ENCODE measurements at places on chromosomes 11 and 22.
A peak's percentile ranks its signal among the peaks of the same experiment; 100 is the strongest.

DNA sequence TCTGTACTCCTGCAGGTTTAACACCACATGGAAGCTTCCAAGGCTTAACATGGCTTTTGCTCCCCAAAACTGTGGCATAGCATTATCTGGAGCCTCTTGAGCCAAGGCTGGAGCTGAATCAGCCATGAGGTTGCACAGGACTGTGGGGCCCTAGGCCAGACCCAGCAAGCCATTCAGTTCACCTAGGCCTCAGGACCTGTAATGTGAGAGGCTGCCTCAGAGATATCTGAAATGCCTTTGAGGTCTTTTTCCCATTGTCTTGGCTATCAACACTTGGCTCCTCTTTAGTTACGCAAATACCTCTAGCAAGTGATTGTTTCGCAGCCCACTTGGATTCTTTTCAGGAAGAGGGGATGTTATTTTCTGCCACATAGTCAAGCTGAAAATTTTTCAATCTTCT lies 72.0 kb downstream of the VPREB1 start:
- no peaks in the 10 kb centered on the region for H3K4me1 ChIP-seq
- no peak overlapping the region for H3K27ac ChIP-seq
- peaks cover 40% of the 10 kb centered on the region for H3K36me3 ChIP-seq

GRCh38 chr22:24894998-24895397 lies 51.5 kb downstream of the LHFPL7 start:
- H3K4me3 ChIP-seq: no peak overlapping the region
- peaks cover 9% of the 10 kb centered on the region for H3K4me1 ChIP-seq
- H3K27me3 ChIP-seq: no peaks in the 10 kb centered on the region
- H3K27ac ChIP-seq: peak overlapping the region; percentile 74
- peak; percentile 79 for DNase-seq

DNA sequence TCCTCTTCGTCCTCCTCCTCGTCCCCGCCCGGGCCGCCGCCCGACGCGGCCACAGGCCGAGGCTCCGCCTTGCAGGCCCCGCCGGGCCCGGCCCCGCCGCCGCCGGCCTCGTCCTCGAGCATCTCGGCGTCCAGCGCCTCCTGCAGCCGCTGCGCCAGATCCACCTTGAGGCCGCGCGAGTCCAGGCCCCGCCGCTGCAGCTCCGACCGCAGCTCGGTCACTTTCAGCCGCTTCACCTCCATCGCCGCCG lies 417 bp downstream of the HNRNPUL2 start:
- no peak for DNase-seq

DNA sequence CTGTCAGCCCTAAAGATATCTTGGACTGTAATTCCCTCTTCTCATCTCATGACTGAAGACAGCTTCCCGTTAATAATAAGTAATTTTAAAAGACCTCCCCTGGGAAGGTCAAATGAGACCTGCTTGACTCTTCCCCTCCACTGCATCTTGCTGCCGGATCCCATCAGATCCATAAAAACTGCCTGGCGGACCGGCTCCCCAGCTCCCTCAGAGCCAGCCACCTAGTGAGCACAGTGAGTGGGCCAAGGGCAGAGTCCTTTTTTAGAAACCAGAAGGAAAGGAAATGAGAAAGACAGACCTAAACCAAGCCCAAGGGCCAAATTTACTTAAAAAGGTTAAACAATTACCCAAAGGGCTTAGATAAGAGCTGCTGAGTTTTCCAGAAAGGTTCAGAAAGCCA lies 595.3 kb downstream of the OPCML start:
- no peak overlapping the region for H3K27ac ChIP-seq
- peaks cover 10% of the 10 kb centered on the region for H3K27me3 ChIP-seq
- no peak overlapping the region for H3K4me3 ChIP-seq
- no peaks in the 10 kb centered on the region for H3K36me3 ChIP-seq

DNA sequence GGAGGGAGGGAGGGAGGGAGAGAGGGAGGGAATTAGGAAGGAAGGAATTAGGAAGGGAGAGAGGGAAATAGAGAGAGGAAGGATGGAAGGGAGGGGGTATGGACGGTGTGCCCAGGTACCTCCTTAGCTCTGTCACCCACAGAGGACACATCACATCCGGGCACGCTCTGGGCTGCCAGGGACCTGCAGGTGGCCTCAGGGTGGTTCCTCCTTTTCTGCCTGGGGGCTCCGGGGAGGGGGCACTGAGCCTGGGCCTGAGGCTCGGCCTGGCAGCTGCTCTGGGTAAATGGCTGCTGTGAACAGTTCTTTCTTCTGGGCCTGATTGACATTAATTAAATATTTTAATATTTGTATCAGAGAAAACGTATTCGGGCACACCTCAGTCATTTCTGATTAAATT lies 733.5 kb downstream of the BRD1 start:
- no peak for DNase-seq
- no peaks in the 10 kb centered on the region for H3K36me3 ChIP-seq
- H3K27me3 ChIP-seq: peaks cover 13% of the 10 kb centered on the region
- H3K4me3 ChIP-seq: no peak overlapping the region
- H3K4me1 ChIP-seq: no peaks in the 10 kb centered on the region
- H3K27ac ChIP-seq: no peak overlapping the region

GRCh38 chr11:78420796-78421209 lies 3.2 kb upstream of the GAB2 start:
- H3K36me3 ChIP-seq: no peaks in the 10 kb centered on the region
- no peaks in the 10 kb centered on the region for H3K27me3 ChIP-seq
- no peak overlapping the region for H3K4me3 ChIP-seq
- DNase-seq: peak; percentile 89
- H3K27ac ChIP-seq: no peak overlapping the region

DNA sequence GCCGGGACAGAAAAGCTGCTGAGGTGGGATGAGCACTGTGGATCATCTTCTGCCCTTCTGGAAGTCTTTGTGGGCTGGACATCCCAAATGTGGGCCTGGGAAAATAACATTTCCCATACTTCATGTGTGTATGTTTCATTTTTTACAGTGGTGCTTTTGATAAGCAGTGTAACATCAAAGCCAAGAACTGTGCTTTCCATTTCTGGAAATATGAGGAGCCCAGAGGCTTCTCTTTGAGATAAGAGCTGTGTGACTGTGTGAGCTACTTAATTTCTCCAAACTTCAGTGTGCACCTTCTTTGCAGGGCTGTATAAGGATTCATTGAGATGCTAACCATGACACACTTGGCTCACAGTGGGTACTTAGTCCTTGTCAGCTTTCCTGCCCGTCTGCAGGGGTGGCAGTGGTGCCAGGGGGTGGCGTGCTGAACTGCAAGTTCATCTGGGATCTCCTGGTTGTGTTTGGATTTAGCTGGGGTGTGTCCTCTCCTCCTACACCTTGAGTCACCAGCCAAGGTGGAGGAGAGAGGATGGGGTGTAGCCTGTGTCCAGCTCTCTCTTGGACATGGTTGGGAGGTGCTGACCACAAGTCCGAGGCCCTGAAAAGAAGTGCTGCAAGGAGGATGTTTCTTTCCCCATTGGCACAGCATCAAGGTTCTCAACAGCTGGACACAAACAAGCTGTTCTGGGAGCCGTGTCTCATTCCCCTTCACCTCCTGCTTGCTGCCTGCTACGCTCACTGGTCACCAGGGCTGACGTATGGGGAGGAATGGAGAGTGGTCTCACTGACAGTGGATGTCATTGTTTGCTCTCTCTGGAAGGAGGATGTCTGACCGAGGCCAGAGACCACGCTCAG lies 139.4 kb downstream of the TEAD1 start:
- no peaks in the 10 kb centered on the region for H3K27me3 ChIP-seq
- no peak overlapping the region for H3K4me3 ChIP-seq
- peaks cover 41% of the 10 kb centered on the region for H3K4me1 ChIP-seq
- DNase-seq: no peak
- no peaks in the 10 kb centered on the region for H3K36me3 ChIP-seq

- H3K27ac ChIP-seq: peak overlapping the region; percentile 69
- peaks cover 27% of the 10 kb centered on the region for H3K4me1 ChIP-seq
- no peak overlapping the region for H3K4me3 ChIP-seq
- H3K27me3 ChIP-seq: no peaks in the 10 kb centered on the region
- H3K36me3 ChIP-seq: peaks cover 20% of the 10 kb centered on the region
- DNase-seq: no peak
Measured at GRCh38 chr11:119029069-119029339, 1.7 kb downstream of the SLC37A4 start.

GRCh38 chr11:49432242-49432848 lies 223.9 kb upstream of the FOLH1 start:
- no peak overlapping the region for H3K27ac ChIP-seq
- no peak overlapping the region for H3K4me3 ChIP-seq
- no peak for DNase-seq
- no peaks in the 10 kb centered on the region for H3K4me1 ChIP-seq

DNA sequence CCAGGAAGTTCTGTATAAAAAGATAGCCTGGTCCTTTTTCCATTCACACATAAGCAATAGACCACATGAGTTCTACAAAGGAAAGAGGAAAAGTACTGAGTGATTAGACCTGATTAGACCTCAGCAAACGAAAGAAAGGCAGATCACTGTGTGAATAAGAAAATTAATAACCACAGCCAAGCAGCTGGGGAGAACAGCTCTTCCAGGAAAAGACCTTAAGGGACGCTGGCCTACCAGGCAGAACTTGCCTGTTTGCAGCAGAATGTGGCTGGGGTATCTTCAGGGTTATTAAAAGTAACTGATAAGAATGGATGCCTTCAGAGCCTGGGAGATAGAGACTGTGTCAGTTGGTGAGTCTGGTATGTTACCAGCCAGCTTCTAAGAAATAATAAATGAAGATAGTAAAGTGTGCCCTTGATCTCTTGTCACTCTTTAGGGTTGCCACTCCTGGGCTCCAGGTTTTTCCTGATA lies 172.9 kb downstream of the DBX1 start:
- DNase-seq: no peak
- no peak overlapping the region for H3K4me3 ChIP-seq
- no peak overlapping the region for H3K27ac ChIP-seq
- H3K36me3 ChIP-seq: no peaks in the 10 kb centered on the region

- peaks cover 60% of the 10 kb centered on the region for H3K36me3 ChIP-seq
- DNase-seq: peak; percentile 46
- H3K4me3 ChIP-seq: no peak overlapping the region
- H3K27me3 ChIP-seq: no peaks in the 10 kb centered on the region
- H3K4me1 ChIP-seq: no peaks in the 10 kb centered on the region
- H3K27ac ChIP-seq: no peak overlapping the region
Measured at GRCh38 chr11:69664901-69665300, 10.3 kb downstream of the LTO1 start.

DNA sequence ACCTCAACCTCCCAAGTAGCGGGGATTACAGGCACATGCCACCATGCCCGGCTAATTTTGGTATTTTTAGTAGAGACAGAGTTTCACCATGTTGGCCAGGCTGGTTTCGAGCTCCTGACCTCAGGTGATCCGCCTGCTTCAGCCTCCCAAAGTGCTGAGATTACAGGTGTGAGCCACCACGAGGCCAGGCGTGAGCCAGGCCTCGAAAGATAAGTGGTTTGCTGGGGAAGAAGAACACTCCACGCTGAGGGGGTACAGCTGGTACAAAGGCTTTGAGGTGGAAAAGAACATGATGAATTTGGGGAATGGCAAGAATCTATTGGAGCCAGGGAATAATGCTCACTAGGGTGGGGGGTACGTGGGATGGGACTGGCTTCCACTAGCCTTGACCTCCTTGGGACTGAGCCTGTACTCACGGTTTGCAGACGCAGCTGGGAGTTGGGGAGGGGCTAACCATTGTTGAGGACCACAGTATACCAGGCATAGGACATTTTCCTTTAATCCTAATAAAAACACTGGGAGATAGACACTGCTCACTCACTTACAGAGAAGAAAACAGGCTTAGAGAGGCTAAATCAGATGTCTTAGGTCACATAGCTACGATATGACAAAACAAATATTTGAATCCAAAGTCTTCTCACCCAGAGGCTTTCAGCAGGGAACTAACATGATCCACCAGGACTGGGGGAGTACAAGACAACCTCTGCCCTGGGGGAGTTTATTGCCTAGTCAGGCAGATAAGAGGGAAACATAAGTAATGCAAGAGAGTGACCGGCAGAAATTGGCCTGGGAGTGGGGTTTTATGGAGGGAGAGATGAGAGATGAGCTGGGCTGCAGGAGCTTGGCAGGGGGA lies 4.9 kb downstream of the SLCO2B1 start:
- H3K27ac ChIP-seq: no peak overlapping the region
- H3K4me1 ChIP-seq: peaks cover 20% of the 10 kb centered on the region
- peaks cover 8% of the 10 kb centered on the region for H3K36me3 ChIP-seq
- no peak for DNase-seq
- no peaks in the 10 kb centered on the region for H3K27me3 ChIP-seq
- H3K4me3 ChIP-seq: no peak overlapping the region

- no peak overlapping the region for H3K27ac ChIP-seq
- H3K27me3 ChIP-seq: no peaks in the 10 kb centered on the region
- no peak for DNase-seq
- no peak overlapping the region for H3K4me3 ChIP-seq
- no peaks in the 10 kb centered on the region for H3K4me1 ChIP-seq
- no peaks in the 10 kb centered on the region for H3K36me3 ChIP-seq
Measured at GRCh38 chr11:45245218-45246045, 40.7 kb downstream of the SYT13 start.

DNA sequence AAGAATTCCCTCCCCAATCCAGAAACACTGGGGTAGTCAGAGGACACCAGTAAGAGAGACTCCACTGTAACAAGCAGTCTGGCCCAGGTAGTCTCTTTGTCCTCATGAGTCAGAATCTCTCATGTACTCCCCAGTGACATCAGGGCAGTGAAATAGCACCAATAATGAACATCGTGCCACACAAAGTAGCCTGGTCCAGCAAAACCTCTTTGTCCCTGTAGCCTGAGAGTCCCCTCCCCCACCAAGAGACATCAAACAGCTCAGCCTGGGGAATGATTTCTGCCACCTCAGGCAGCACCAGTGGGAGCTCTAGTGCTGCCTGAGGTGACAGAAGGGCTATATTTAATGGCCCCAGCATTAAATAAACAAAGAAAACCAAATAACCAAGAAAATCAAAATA lies 88.1 kb downstream of the SBF2 start:
- no peaks in the 10 kb centered on the region for H3K36me3 ChIP-seq
- no peaks in the 10 kb centered on the region for H3K4me1 ChIP-seq
- H3K4me3 ChIP-seq: no peak overlapping the region
- DNase-seq: no peak
- no peak overlapping the region for H3K27ac ChIP-seq

- DNase-seq: no peak
- H3K36me3 ChIP-seq: no peaks in the 10 kb centered on the region
- no peak overlapping the region for H3K4me3 ChIP-seq
- no peaks in the 10 kb centered on the region for H3K27me3 ChIP-seq
Measured at GRCh38 chr11:37896016-37896415, 1298.0 kb upstream of the RAG2 start.

DNA sequence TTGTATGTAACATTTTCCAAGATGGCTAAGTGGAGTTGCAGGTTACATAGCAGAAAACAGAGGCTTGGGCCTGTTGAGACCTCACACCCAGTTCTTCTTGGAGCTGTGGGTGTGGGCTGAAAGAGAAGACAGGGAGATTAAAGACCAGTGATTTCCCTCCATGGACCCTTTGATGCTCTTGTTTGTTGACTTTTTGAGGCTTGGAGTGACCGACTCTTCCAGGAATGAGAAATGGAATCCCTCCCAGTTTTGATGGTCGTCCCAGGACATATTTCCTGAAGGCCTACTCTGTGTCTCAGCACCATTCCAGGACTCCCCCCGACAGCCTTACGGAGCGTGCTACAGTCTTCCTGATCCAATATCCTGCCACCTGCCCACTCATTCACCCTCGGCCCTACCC lies 96.9 kb downstream of the PTPRJ start:
- no peaks in the 10 kb centered on the region for H3K36me3 ChIP-seq
- DNase-seq: no peak
- H3K4me3 ChIP-seq: no peak overlapping the region
- peaks cover 9% of the 10 kb centered on the region for H3K4me1 ChIP-seq

GRCh38 chr22:44206330-44206645 lies 25.6 kb downstream of the PARVG start:
- H3K4me1 ChIP-seq: no peaks in the 10 kb centered on the region
- H3K36me3 ChIP-seq: no peaks in the 10 kb centered on the region
- DNase-seq: no peak
- no peaks in the 10 kb centered on the region for H3K27me3 ChIP-seq
- no peak overlapping the region for H3K4me3 ChIP-seq
